ENCODE measurements at places on chromosomes 3 and 15. TPM values are rescaled to one million over a fixed set of nuclear protein-coding genes. Genes with fewer than 3 reads are reported as not detected.

Gene DIS3L
- total RNA-seq: 37.0 TPM

Gene GP5
- under 0.01 TPM for total RNA-seq

Gene RUBCN
- total RNA-seq: 8.8 TPM

Gene SLC7A14
- total RNA-seq: 0.14 TPM

Gene PPP1R2
- 277 TPM for total RNA-seq

Gene PEX5L
- not detected for total RNA-seq

Gene PDE8A
- 85.3 TPM for total RNA-seq
